ENCODE measurements at places on chromosomes 1 and 21.

DNA sequence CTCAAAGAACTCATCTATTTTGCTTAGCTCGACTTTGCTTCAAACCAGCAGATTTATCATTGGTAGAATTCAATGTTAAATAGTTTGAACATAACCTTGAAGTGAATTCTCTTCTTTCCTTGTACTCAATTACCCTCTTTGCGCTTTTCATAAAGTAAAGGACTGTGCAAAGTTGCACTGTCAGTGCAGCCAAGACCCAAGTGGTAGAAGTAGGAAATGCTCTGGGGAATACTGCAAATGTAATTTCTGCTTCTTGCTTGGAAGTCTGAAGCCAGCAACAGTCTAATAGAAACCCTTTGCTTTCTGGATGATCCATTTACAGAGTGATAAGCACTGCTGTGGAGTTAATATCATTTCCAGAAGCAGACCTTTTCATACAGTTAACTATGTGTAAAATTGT is 936.7 kb upstream of the TMPRSS15 start:
- no peak for DNase-seq

DNA sequence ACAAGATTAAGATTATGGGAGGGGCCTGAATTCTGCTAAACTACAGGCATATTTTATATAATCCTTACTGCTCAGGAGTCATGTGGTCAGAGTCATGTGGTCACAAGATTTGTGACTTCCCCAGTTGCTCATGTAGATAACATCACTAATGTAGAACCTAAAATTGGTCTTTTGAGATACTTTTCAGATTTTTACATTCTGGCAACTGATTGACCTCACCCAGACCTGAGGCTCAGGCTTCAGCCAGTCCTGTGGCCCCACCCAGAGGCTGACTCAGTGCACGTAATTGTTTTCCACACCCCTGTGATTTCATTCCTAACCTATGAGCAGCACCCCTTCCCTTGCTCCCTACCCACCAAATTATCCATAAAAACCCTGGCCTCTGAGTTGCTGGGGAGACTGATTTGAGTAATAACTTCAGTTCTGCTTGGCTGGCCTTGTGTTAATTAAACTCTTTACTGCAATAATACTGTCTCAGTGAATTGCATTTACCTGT is 41.7 kb upstream of the ZNF326 start:
- no peak for DNase-seq

DNA sequence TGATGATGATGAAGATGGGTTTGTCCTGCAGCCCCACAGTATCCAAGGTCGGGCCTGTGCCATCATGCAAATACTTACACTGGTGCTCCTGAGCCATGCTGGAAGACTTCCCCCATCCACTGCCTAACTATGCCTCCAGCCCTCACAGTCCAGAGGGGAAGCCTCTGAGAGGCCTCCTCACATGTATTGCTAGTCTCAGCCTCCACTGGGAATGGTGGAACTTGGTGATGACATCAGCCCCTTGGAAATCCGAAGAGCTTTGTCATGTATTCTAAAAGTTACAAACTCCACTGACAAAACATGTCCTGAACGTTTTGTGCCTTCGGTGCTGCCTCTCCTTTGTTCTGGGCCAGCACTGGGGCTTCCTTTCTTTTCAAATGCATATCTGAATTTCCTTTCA is 61.1 kb upstream of the DMRTB1 start:
- DNase-seq, result no peak

- no peak for DNase-seq
Measured at GRCh38 chr1:90393025-90393424, 324.1 kb downstream of the BARHL2 start.

DNA sequence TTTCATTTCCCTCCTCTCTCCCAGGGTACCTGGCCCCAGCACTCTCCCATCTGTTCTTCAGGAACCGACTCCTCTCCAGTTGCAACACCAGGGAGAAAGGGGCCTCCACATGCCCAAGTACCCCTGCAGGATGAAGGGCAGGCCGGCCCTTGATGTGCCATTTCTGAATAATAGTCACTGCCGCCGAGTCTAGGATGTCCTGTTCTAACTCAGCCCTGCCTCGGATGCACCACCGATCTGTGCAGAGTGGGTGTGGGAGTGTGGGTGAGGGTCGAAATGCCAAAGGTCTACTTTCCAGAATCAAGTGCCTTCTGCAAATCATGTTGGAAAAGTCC is 25.4 kb upstream of the SPSB1 start:
- DNase-seq, result no peak
